ENCODE measurements at places on chromosomes 12 and 14.

DNA sequence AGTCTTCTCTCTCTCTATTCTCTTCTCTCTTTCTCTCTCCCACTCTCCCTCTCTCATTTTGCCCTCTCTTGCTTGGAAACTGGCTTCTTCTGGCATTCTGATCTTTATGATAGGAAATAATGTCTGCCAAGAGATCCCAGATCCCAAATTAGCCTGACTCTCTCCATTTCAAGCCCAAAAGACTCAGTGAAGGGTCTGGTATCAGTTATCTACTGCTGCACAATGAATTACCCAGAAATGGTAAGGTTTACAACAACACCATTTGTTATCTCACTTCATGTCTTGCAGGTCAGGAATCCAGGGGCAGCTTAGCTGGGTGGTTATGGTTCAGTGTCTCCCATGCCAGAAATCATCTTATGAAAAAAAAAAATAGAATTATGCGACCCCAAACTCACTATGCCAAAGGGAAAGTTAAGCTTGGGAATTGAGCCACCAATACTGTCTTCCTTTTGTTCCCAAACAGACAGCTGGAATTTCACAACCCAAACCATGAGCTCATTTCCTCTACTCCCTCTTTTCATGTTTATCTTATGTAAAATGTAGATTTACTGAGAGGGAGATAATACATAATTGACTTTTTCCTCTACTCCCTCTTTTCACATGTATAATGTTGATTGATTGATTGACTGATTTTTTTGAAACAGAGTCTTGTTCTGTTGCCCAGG is 67.8 kb upstream of the FICD start:
- no peak for DNase-seq

DNA sequence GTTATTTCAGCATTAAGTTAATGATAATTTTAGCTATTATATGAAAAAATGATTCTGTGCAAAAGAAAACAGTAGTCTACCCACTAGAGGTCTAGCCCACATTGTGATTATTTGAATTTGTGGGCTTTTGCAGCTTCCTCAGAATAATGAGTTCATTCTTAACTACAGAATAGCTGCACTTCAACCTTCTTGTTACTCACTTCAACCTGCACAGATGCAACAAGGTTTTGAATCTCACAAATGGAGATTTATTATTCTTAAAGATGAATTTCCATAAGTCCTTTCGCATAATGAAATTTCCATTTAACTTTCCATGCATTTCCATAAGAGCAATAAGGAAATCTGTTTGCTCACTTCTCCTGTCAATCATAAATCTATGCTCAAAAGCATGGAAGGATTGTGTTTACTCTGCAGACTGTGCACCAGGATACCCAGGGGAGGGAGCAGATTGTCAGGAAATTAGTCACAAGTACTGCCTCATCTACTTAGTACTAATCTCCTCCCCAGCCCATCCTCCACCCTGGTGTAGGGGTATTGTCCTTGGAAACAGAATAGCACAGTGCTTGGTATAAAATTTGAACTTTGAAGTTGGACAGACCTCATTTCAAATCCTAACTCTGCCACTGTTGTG is 24.1 kb downstream of the PTGER2 start:
- peak; percentile 93 for DNase-seq

GRCh38 chr12:120688527-120689071 is 1.6 kb downstream of the MLEC start:
- no peak for DNase-seq

GRCh38 chr12:93219947-93220346 is 157.8 kb upstream of the NUDT4 start:
- no peak for DNase-seq

GRCh38 chr12:39628836-39629235 is 9.2 kb upstream of the ABCD2 start:
- DNase-seq = no peak

DNA sequence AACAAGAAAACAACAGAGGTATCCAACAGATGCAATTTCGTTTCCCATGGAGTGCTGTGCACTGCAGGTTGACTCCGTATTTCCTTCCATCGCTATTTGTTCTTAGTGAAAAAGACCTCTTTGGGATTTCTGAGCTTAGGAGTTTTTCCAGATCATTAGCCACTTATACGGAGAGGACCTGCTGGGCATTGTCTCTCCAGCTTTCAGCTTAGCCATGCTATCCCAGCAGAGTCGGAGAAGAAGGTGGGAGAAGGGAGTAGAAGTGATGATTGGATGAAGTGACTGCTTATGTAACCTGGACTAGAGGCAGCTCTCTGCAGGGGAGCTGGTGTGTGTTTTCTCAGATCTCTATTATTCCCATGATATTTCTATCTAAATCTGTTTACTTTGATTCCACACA is 737.7 kb downstream of the DIO2 start:
- no peak for DNase-seq

DNA sequence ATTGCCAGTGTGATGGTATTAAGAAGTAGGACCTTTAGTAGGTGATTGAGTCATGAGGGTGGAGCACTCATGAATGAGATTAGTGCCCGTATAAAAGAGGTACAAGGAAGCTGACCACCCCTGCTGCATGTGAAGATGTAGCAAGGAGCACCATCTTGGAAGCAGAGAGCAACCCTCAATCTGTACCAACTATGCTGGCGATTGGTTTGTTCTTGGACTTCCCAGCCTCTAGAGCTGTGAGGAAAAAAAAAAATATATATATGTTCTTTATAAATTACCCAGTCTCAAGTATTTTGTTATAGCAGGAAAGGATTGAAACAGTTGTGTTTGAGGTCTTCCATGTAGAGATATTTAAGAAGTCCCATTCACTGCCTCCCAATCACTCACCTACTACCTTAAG is 16.9 kb downstream of the METTL25 start:
- DNase-seq = no peak
